ENCODE measurements at places on chromosomes 1 and 21.

DNA sequence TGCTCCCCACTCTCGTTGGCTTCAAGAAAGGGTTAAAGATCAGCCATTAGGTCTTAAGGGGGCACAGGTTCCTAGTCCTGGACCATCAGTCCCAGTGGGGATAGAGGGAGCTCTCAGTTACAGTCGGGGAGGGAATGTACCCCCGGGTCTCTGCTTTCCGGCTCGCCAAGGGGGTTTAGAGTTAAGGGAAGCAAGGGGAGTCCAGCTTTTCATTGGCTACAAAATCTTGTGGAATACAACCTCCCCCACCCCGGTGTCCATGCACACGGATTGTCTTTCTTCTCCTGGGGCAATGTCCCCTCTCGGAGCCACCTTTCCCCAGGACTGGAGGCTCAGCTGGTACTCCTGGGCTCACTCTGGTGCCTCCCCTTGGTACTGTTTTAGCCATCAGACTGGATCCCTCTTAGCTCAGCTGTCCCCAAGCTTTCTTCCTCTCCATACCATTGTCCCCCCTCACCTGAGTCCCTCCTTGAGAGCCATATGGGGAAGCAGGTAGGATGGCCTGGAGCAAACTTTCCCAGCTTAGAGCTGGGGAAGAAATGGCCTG, at the start of gene A3GALT2:
Gene A3GALT2, minus strand, starts transcription at position 480 of the 547 bp plus-strand sequence. Its CDS starts 0 bp downstream, at position 480.
- DNase-seq: no peak

DNA sequence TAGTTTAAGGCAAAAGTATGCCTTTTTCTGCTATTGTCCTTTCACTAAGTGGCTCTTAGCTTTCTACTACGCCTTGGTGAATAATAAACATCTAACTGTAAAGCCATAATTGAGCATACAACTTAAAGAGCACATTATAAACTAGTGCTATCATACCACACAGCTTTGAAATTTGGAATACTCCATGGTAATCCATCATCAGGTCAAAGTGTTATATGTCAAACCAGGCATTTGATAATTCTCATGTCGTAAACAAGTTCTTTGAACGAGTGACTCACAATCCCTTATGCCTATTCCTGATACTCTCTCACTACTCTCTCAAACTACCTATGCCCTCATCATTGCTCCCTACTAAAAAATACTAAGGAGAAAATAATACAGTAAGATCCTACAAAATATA, 60.3 kb upstream of the FMN2 start:
- DNase-seq: no peak

DNA sequence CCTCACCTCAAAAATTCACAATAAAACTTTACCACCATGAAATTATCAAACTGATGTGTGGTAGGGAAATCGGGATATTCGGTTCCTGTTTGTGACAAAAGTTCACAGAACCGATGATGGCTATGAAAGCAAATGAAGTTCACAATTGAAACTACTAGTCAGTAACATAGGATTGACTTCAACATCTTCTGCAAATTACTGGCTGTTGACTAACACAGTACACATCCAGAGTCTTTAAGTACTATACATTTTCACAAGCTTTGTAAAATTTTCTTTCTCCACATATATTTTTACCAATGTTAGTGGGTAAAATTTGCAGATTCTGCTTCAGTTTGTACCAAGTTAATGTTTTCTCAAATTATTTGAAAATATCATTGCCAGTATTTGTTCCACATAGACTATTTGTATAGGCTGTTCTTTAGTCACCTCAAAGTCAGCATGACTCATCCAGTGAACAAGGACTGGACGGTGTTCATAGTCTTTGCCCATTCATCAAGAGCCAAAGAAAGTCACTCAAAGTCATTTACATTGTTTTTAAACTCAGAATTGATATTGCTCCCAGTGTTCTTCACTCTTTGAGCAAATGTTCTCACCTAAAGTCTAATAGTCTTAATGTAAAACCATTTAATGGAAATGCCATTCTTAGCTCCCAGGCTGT, 213.4 kb downstream of the USP25 start:
- no peak for DNase-seq

DNA sequence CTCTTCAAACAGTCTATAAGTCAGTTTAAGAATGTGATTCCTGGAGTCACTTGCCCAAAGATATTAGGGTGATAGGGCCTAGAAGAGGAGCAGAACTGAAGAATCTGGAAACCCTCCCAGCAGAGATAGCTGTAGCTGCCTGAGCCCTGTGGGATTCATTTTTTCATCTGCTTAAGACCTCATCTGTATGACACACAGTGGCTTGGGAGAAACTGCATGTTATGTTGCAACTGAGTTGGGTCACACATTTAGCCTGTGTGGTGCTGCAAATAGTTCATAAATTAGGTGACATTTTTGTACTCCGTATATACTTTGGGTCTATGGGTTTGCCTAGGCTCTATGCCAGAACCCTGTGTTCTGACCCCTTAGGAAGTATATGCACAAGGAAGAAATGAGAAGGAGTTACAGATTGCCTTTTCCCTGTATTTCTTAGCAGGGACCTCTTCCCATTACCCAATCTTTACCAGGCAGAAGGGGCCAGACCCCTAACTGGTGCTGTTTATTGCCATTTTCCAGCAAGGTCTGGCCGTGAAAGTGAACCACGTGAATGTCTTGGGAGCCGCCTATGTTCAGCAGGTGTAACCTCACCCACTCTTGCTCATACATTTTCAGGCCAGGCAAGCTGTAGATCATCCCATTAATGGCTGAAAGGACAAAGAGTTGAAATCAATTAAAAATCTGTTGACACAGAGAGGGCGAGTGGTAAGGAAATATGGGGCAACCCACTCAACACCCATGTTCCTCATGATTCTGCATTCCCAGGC, 41.9 kb upstream of the SLC19A2 start:
- no peak for DNase-seq

- no peak for DNase-seq
Observed at GRCh38 chr1:228272331-228272791, 64.5 kb downstream of the OBSCN start.

DNA sequence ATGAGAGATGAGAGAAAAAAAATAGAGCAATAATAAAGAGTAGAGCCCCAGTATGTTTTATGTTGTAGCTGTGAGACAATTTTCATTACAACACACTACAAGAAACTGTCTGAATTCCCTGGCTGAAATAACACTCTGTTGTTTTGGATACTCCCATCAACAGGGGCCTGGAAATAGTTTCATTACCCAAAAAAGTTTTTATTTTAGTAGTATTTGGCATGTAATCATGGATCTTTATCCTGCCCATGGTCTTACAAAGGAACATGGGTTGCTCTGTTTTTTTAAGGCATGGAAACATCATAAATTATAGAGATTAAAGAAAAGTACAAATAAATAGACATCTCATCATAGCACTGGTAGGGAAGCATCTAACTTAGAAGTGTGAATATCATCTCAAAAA, 56.3 kb downstream of the GNG12 start:
- no peak for DNase-seq

DNA sequence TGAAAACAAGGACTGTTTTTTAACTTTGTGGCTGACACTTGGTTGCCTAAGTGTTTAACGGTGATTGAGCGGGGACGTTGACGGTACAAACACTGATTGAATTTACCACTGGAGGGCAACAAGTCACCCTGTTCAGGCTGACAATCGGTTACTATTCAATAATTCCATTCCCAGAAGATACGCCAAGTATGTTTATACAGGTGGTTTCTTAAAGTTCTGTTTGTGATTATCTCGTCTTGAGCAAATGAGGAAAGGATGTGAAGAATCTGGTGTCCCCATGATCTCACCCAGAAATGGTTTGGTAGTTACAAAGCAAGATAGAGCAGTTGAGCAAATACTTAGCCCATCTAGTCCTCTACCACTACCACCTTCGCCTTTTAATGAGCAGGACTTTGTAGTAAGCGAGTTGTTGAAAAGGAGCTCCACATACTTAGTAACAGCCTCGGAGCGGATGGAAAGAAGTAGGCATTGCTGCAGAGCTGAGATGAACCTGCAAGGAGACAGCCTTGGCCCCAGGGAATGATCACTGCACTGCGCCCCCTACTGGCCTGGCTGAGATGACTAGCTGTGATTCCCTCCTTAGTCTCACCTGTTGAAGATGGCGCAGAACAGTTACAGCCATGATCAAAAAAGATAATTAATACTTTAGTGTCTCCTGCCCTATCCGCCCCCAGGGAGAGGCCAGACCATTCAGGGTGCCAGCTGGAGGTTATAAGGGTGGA, 36.3 kb downstream of the IFNAR1 start:
- DNase-seq: peak; percentile 66

GRCh38 chr21:21188513-21189195, 190.4 kb downstream of the NCAM2 start:
- peak; percentile 22 for DNase-seq

DNA sequence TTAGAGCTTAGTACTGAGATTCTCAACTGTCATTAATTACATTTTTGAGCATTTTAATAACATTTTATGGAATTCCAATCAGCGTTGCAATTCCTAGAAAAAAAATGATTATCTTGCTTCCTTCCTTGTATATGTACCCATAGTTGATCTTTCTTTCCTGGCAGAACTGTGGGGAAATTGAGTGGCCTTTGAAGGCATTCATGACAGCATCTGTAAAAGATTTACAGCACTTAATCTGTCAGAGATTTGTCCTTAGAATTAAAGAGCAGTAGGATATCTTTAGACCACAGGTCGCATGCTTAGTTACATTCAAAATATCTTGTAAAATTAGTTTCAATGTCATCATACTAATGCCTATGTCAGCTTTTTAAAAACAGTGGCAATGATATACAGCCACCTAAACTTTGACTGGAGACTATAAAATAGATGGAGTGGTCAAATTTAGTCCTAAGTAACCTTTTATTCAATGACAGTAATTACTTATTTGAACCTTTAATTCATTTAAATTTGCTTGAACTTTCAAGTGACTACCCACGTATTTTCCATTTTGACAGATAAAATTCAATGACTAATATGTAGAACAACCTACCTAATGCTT, 692.0 kb downstream of the NCAM2 start:
- no peak for DNase-seq

Data from NCI-H2081 (cell line).